Large intestine (tissue), 12 donors: ENCODE measurements at places on chromosomes 1 and 21. TPM values are rescaled to one million over a fixed set of nuclear protein-coding genes. Genes with fewer than 3 reads are reported as not detected.

SAMD13 gene
- 4.0 TPM for polyA plus RNA-seq

DNA sequence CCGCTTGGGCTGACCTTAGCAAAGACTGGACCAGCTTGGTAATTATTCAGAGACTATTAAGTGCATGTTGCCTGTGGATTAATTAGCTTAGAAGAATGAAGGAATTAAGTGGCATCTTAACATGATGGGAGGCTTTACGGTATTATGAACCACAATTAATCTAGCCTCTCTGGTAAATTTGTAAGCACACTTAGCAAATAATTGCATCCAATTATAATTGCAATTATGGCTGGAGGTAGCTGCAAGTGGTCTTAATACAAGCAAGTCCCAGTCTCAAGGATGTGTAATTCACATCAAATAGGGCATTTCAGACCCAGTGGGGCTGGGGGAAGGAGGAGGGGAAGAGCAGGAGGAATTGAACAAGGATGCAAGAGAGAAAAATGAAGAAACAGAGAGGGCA is 151.6 kb downstream of the CNIH3 start:
- no peak for DNase-seq

DNA sequence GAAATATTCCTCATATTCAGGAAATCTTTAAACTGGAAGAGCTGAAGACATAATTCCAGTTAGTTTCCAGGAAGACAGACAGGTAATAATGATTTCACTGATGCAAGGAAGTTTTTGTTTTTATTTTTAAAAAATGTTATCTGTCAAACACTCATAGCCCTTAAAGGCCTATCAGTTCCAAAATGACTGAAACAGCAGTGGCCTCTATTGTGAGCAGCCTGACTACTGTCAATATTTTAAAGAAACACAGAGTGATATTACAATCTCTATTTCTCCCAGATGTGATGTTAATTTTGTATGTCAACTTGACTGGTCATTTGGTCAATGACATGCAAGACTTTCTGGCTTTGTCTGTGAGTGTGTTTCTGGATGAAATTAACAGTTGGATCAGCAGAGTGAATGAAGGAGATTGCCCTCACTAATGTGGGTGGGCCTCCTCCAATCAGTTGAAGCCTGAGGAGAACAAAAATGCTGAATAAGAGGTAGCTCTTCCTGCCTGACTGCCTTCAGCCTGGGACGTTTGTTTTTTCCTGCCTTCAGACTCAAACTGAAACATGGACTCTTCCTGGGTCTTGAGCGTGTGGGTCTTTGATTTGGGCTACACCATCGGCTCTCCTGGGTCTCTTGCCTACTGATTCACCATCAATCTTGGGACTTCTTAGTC is 31.3 kb upstream of the SLC30A10 start:
- DNase-seq = peak; percentile 25

DNA sequence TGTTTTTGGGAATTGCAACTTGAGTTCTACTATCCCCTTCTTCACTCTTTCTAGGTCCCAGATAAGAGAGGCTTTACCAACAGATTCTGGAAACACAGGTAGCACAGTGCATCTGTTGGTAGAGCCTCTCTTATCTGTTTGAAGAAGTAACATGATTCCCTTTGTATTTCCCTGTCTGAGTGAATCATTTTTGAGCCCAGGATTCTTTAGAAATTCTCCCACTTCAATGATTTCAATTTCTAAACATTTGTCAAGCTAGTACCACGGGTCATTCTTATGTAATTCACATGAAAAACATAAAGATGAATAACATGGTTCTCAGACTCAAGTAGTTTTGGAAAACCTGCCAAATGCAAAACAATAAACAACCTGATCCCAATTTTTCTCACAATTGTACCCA is 72.0 kb upstream of the DUSP10 start:
- DNase-seq = no peak

DNA sequence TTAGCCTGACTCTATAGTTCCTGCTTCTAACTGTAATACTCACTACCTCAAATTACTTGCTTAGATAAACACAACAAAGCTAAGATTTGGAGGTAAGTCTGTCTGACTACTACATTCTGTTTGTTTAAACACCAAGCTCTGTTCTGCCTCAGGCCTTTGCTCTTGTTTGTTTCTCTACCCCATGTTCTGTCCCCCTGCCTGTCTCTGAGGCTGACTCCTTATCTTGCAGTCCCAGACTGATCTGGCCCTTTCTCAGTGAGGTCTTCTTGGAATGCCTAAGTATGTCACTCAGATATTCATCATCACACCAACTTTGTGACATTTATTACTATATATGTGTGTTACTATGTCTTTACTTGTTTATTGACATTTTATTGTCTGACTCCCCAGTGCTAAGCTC is 425.5 kb downstream of the LMO4 start:
- no peak for DNase-seq

- no peak for DNase-seq
Observed at GRCh38 chr1:70930062-70930461, 117.6 kb downstream of the PTGER3 start.

GRCh38 chr1:920010-920409 is 3.7 kb upstream of the SAMD11 start:
- no peak for DNase-seq

DNA sequence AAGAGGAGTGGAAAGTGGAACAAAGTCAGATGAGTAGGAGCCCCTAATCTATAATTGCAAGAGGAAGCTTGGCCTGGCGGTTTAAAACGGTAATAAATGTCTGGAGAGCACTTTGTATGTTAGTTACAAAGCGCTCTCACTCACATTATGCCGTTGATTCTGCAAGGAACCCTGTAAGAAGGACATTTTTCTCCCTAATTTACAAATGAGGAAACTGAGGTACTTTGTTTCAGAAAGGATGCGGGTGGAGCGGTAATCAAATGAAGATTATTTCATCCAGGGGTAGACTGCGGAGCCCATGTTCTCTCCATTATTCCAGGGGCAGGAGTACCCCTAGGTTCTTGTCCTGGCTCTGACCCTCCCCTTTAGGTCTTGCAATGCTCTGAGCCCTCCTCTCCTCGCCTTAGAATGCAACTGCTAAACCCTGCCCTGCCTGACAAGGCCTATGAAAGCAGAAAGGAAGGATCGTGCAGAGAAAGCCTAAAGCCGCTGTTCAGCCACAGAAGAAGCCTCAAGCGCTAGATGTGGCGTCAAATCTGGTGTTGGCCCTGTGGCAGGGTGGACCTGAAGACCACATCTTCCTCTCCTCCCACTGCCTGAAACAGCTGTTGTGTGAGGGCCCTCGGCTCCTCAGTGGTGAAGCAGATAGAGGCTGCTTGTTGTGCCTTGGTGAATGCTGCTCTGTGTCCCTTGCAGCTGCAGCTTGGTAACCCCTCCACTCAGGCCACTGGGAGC is 588 bp upstream of the PACC1 start:
- DNase-seq = no peak
